ENCODE measurements at places on chromosomes 1 and 21. TPM values are rescaled to one million over a fixed set of nuclear protein-coding genes. Genes with fewer than 3 reads are reported as not detected.

The GPR52 gene
- total RNA-seq, result 2.9 TPM

- no peaks in the 10 kb centered on the region for H3K36me3 ChIP-seq
- no peak overlapping the region for H3K4me3 ChIP-seq
- no peak overlapping the region for H3K27ac ChIP-seq
- H3K27me3 ChIP-seq, result peaks cover 15% of the 10 kb centered on the region
- no peaks in the 10 kb centered on the region for H3K4me1 ChIP-seq
Measured at GRCh38 chr1:208216062-208216461, 28.1 kb downstream of the PLXNA2 start.

The FCRL1 gene
- 0.22 TPM for total RNA-seq

The SLC22A15 gene
- total RNA-seq, result 0.81 TPM

- no peak overlapping the region for H3K4me3 ChIP-seq
- H3K27me3 ChIP-seq, result no peaks in the 10 kb centered on the region
- H3K4me1 ChIP-seq, result no peaks in the 10 kb centered on the region
- no peak overlapping the region for H3K27ac ChIP-seq
- no peaks in the 10 kb centered on the region for H3K36me3 ChIP-seq
Measured at GRCh38 chr1:2472109-2472508, 4.0 kb upstream of the PLCH2 start.

GRCh38 chr21:45347712-45348499 lies 57.1 kb upstream of the COL18A1 start:
- DNase-seq, result no peak
- no peak overlapping the region for H3K27ac ChIP-seq
- H3K4me1 ChIP-seq, result no peaks in the 10 kb centered on the region
- no peaks in the 10 kb centered on the region for H3K27me3 ChIP-seq
- H3K4me3 ChIP-seq, result no peak overlapping the region
- H3K36me3 ChIP-seq, result no peaks in the 10 kb centered on the region

The TAS1R1 gene
- not detected for total RNA-seq

GRCh38 chr1:204878621-204879234 lies 8.1 kb downstream of the NFASC start:
- H3K36me3 ChIP-seq, result no peaks in the 10 kb centered on the region
- peaks cover 19% of the 10 kb centered on the region for H3K27me3 ChIP-seq
- H3K4me3 ChIP-seq, result no peak overlapping the region
- no peak for DNase-seq
- no peaks in the 10 kb centered on the region for H3K4me1 ChIP-seq

The AMY1A gene
- total RNA-seq, result not detected

The NBPF9 gene
- total RNA-seq, result 26.6 TPM

DNA sequence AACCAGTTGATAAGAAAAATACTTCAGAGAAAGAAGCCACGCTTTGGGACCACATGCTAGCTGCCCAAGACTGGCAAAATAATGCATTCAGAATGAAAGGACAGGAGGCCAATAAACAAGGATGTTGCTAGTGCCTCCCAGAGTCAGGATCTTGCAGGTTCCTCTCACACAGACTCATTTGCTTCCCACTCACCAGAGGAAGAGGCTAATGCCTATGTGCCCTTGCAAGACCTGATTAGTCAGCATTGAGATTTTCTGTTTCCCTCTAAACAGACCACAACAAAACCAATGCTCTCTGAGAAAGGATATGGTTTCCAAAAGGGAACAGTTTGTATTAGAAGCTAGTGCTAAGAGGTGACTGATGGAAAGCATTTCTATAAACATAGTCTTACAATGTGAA lies 85.7 kb downstream of the NRDC start:
- H3K4me3 ChIP-seq, result no peak overlapping the region
- H3K4me1 ChIP-seq, result peaks cover 16% of the 10 kb centered on the region
- no peak overlapping the region for H3K27ac ChIP-seq
- no peak for DNase-seq

DNA sequence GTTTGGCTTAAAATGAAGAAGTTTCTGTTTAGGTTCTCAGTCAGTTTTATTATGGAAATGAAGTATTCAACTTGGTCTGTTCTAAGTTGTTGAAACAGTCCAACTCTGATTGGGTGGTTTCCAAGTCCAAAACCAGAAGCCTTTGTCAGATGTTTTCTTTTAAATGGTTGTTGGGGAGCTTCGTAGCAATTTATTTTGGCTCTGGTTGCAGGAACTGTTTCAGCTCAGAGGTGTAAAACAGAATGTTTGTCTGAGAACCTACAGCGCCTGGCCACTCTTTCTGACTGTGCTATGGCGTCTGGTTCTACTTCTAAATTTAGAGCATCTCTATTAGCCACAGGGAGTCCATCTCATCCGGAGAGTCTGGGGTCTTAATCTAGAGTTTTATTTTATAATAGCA lies 582.6 kb upstream of the TMPRSS15 start:
- H3K36me3 ChIP-seq, result no peaks in the 10 kb centered on the region
- DNase-seq, result no peak
- no peak overlapping the region for H3K27ac ChIP-seq
- H3K4me3 ChIP-seq, result no peak overlapping the region
- H3K27me3 ChIP-seq, result no peaks in the 10 kb centered on the region

The CD84 gene
- 14.7 TPM for total RNA-seq

- no peak overlapping the region for H3K4me3 ChIP-seq
- H3K27ac ChIP-seq, result no peak overlapping the region
- H3K27me3 ChIP-seq, result no peaks in the 10 kb centered on the region
- no peak for DNase-seq
Measured at GRCh38 chr21:42459546-42460215, 36.3 kb downstream of the RSPH1 start.

DNA sequence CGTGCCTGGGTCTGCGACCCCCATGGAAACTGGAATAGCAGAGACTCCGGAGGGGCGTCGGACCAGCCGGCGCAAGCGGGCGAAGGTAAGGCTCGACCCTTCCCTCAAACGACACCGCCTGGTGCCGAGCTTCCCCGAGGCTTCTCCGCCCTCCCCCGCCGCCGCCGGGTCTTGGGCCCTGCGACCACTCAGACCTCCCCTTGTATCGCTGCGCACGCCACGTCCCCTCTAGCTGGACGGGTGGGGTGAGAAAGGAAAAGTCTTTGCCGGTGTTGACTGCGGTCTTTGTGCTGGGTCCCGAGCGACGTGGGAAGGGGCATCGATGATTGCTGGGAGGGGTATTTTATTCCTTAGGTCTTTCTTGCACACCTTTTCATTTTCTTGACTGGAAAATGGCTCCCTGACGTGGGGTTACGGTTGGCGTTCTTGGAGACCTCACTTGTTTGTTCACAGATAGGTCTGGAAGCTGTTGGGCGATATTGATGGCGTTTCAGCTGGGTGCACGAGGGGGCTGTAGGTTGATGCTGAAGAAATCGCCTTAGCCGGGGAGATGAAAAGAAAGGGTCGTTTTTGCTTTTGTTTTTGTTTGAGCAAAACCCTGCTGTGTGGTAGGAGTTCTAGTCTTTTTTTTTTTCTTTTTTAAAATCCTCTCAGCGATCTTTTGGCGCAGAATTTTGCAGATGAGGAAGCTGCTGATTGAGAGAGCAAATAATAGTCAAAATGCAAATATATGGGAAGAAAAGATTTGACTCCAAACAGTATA lies 776 bp downstream of the KDM1A start:
- H3K27ac ChIP-seq, result peak overlapping the region; percentile 93
- H3K36me3 ChIP-seq, result peaks cover 21% of the 10 kb centered on the region
- H3K4me3 ChIP-seq, result peak overlapping the region; percentile 94
- H3K4me1 ChIP-seq, result peaks cover 41% of the 10 kb centered on the region

The MRPS14 gene
- total RNA-seq, result 34.5 TPM

DNA sequence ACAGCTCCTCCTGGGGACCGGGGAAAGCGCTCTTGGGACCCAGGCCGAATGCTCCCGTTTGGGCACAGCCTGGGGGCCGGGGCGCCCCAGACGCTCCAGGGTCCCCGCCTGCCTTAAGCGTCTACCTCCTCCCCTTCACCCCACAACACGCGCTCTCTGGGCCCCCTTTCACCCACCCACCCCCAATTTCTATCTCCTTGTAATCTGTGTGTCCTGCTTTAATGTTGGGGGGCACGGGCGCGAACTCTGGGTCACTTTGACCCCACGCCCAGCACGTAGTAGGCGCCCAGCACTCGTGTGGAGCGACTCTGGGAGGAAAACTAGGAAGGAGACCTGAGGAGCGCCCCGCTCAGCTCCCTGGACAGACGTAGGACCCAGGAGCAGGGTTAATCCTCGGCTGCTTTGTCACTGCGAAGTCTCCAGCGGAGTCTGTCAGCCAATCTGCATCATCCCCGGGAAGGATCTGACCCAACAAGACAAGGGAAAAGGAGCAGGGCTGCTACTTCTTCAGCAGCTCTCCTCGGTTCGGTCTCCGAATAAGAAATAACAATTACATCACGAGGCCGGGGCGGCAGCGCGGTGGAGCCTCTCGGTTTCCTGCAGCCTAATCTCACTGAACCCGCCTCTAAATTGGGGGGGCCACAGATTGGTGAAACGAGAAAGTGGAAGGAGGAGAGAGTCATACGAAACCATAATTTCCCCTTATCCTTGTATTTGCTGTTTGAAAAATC lies 757 bp upstream of the NRIP1 start:
- H3K27me3 ChIP-seq, result peaks cover 32% of the 10 kb centered on the region
- peak overlapping the region; percentile 97 for H3K4me3 ChIP-seq
- DNase-seq, result peak; percentile 84
- no peaks in the 10 kb centered on the region for H3K36me3 ChIP-seq

The KCNQ4 gene
- 0.52 TPM for total RNA-seq

DNA sequence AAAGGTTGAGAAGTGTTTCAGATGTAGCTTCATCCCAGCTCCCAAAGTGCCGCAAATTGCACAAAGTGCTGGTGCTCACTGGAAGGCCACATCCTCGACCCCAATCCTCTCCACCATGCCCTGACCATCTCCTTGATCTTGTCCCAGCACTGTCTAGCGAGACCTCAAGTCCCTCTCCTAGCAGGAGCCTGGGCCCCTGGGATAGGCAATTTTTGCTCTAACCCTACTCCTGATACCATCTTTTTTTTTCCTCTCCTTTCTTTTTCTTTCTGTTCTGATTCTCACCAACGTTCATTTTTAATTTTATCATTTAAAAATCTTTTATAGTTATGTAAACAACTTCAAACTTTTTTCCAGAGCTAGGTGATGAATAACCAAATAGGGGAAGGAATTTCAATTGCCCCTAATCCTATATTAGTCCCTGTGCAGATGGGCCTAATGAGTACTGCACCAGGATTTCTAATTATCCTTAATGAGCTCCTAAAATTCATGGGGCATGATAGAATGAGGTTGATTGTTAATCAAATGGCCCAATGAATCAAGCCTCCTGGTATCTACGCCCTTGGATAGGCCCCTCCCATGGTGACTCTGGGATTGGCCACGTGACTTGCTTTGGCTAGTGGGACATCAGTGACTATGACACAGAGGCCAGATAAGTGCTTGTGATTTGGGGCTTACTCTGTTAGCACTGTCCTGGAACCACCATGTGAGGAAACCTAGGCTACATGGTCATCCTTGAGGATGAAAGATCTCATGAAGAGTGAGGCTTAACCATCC lies 41.5 kb upstream of the TENT5B start:
- no peaks in the 10 kb centered on the region for H3K27me3 ChIP-seq
- H3K36me3 ChIP-seq, result no peaks in the 10 kb centered on the region
- no peak overlapping the region for H3K4me3 ChIP-seq
- no peaks in the 10 kb centered on the region for H3K4me1 ChIP-seq
- H3K27ac ChIP-seq, result no peak overlapping the region

DNA sequence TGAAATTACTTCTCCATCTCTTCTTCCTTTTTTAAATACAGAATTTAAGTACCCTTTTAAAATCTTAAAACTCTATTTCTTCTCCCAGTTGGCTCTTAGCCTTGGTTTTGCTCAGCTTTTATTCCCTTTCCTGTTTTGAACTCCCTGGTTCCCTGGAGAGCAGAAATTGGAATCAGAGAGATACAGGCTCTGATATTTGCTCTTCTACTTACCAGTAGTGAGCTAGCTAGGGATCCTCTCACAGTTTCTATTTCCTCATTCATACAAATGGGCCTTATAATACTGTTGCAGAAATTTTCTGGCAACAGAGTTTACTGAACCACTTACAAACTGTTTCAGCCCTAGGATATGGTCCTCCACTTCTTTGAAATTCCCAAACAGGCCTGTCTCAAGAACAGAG lies 606.3 kb downstream of the NUF2 start:
- no peaks in the 10 kb centered on the region for H3K36me3 ChIP-seq
- no peak overlapping the region for H3K27ac ChIP-seq
- H3K4me1 ChIP-seq, result no peaks in the 10 kb centered on the region
- no peak overlapping the region for H3K4me3 ChIP-seq

The AXDND1 gene
- 0.40 TPM for total RNA-seq

DNA sequence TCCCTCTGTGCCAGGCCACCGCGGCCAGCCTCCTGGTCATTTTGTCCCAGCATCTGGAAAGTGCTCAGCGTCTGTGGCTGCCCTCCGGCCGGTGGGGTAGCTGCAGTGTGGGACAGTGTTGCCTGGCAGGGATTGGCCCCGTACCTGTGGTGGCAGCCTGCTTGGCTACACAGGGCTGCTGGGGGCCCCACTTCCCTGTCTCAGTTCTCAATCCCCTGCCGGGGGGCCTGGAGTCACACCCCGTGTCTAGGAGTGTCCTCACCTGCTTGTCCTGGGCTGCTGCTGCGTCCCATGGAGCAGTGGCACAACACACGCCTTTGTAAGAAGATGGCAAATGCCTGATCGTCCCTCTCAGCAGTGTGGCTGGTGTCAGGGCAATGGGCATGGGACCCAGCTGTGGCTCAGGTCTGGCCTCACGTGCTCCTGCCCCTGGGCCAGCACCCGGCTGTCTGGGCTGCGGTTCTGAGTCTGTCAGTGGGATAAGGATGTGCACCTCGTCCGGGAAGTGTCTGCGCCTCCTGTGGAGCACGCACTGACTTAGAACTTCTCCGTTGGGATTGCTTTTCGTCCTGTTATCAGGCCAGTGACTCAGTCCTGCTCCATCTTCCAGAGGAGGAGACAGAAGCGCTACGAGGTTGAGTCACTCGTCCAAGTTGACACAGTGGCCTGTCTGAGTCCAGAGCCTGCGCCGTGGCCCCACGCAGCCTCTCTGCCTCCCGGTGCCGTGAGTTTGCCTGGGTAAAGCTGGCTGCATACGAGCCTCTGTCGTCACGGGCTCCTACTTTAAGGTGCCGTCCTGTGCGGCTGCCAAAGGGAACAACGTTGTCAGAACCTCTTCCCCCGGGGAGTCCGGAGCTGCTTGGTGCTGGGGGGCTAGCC lies 41.0 kb downstream of the CRYAA start:
- H3K27me3 ChIP-seq, result no peaks in the 10 kb centered on the region
- DNase-seq, result no peak
- no peaks in the 10 kb centered on the region for H3K4me1 ChIP-seq
- no peaks in the 10 kb centered on the region for H3K36me3 ChIP-seq
- H3K4me3 ChIP-seq, result no peak overlapping the region
- H3K27ac ChIP-seq, result no peak overlapping the region

DNA sequence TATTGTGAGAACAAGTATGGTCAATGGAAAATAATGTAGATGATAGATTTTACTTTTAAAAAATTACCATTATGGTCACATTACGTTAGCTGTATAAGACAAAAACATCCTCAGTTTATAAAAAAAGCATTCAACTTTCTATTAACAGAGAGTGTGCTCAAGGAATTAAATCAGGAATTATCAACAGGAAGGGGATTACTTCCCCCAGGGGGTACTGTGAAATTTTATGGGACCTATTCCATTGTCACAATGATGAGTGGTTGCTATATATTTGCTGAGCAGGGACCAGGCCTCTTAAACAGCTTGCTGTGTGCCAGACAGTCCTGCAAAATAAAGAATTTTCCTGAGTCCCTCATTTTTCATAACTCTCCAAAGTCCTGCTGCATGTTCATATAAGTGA lies 21.2 kb downstream of the JAM2 start:
- peaks cover 4% of the 10 kb centered on the region for H3K27me3 ChIP-seq
- DNase-seq, result no peak
- no peaks in the 10 kb centered on the region for H3K36me3 ChIP-seq

The ALG14 gene
- 2.3 TPM for total RNA-seq

GRCh38 chr1:12620488-12620865 lies 2.5 kb upstream of the DHRS3 start:
- peak overlapping the region; percentile 96 for H3K4me3 ChIP-seq
- H3K36me3 ChIP-seq, result no peaks in the 10 kb centered on the region
- no peak overlapping the region for H3K27ac ChIP-seq
- peak; percentile 54 for DNase-seq

Measured in activated CD4-positive, alpha-beta T cell treated with anti-CD3 and anti-CD28 coated beads, Interleukin-2, amount 10 ng/mL, durations not matched to agents 7 days and 5 days (primary cell).